ENCODE measurements at places on chromosomes 5 and 9. TPM values are rescaled to one million over a fixed set of nuclear protein-coding genes. Genes with fewer than 3 reads are reported as not detected.

PDE6A gene
- polyA plus RNA-seq = not detected

CD180 gene
- 0.06 TPM for polyA plus RNA-seq

RFX3 gene
- 7.6 TPM for polyA plus RNA-seq

SLC25A2 gene
- polyA plus RNA-seq = not detected

WNK2 gene
- polyA plus RNA-seq = not detected

PDGFRB gene
- polyA plus RNA-seq = not detected

AP3B1 gene
- polyA plus RNA-seq = 32.1 TPM

CDKN2B gene
- 0.21 TPM for polyA plus RNA-seq

DOK3 gene
- 0.17 TPM for polyA plus RNA-seq

MAST4 gene
- polyA plus RNA-seq = 12.7 TPM

SHISAL2B gene
- not detected for polyA plus RNA-seq

IFNE gene
- polyA plus RNA-seq = not detected

KDM3B gene
- 13.8 TPM for polyA plus RNA-seq

NUTM2F gene
- not detected for polyA plus RNA-seq

PCDHB8 gene
- polyA plus RNA-seq = not detected

RNF183 gene
- not detected for polyA plus RNA-seq

BHMT2 gene
- polyA plus RNA-seq = not detected

UBE2QL1 gene
- polyA plus RNA-seq = not detected

FOXD4L6 gene
- polyA plus RNA-seq = not detected

DCTN4 gene
- 10.2 TPM for polyA plus RNA-seq

All from CD4-positive, CD25-positive, alpha-beta regulatory T cell (primary cell).